D721Med (cell line): ENCODE measurements at places on chromosomes 12 and 14.

GRCh38 chr12:97452230-97452629 lies 10.4 kb upstream of the RMST start:
- no peak for DNase-seq

- DNase-seq: no peak
Measured at GRCh38 chr12:30774599-30774998, 19.8 kb upstream of the CAPRIN2 start.

- no peak for DNase-seq
Measured at GRCh38 chr12:47980197-47980596, 16.8 kb downstream of the TMEM106C start.

- DNase-seq: no peak
Measured at GRCh38 chr14:90301668-90302090, 30.1 kb downstream of the NRDE2 start.

DNA sequence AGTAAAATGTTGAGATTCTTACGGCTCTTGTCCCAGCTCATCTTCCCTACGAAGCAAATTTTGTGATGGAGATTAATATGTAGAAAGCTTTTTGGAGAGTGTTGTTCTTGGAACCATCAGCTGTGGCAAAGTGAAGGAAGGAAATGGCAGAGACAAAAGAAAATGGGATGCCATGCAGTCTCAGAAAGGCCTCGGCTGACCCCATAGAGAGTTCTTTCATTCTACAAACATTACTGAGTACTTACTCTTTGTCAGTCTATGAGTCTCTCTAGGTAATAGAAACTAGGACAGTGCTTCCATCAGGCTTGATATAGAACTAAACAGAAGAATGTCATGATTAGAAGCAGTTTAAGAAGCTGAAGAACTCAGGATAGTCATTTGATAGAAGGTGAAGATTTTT lies 134.1 kb downstream of the PLEKHA5 start:
- no peak for DNase-seq

DNA sequence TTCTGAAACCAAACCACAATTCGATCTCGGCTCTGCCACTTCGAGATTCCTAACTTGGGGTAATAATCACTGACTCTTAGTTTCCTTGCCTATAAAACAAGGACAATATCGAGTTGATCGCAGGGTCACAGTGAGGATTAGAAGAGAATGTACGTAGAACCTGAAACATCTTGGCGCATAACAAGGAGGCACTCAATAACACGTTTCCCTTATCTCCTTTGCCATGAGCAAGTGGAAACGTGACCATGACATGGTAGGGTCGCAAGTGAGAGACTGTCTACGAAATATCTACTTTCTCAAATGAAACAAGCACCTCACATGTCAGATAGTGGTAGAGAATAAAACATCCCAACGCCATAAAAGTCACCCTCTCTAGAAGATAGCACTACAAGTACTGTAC lies 2.3 kb downstream of the DICER1 start:
- DNase-seq: no peak

GRCh38 chr14:54803396-54803795 lies 99.2 kb downstream of the GCH1 start:
- no peak for DNase-seq

GRCh38 chr14:104827177-104828055 lies 26.5 kb downstream of the ZBTB42 start:
- DNase-seq: peak; percentile 71

- DNase-seq: no peak
Measured at GRCh38 chr12:120362516-120363273, 6.3 kb downstream of the MSI1 start.

- DNase-seq: no peak
Measured at GRCh38 chr12:30965613-30965985, 39.1 kb downstream of the TSPAN11 start.

DNA sequence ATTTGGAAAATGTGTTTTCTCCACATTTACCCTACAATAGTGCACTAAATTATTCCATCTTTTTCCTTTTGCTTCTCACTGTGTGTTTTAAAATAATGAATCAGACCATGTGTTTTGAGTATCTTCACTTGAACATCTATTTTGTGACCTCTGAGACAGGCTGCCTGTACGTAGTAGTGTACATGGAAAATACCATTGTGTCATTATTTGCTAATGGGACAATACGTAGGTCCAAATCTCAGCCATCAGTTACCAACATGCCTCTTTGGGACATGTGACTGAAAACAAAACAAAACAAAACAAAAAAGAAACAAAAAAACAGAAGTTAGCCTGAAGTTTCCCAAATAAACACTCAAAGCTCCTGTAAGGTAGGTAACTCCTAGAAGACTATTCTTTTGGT lies 7.1 kb upstream of the MYF6 start:
- no peak for DNase-seq

GRCh38 chr12:114684098-114684869 lies at the start of gene TBX3:
TBX3 (minus strand) TSS chr12:114684175; CDS start chr12:114683200, 975 bp downstream.
- DNase-seq: peak; percentile 39

GRCh38 chr14:103880348-103881267 lies 33.2 kb upstream of the PPP1R13B start:
- no peak for DNase-seq

GRCh38 chr14:89302396-89302950 lies 114.6 kb downstream of the FOXN3 start:
- DNase-seq: no peak

DNA sequence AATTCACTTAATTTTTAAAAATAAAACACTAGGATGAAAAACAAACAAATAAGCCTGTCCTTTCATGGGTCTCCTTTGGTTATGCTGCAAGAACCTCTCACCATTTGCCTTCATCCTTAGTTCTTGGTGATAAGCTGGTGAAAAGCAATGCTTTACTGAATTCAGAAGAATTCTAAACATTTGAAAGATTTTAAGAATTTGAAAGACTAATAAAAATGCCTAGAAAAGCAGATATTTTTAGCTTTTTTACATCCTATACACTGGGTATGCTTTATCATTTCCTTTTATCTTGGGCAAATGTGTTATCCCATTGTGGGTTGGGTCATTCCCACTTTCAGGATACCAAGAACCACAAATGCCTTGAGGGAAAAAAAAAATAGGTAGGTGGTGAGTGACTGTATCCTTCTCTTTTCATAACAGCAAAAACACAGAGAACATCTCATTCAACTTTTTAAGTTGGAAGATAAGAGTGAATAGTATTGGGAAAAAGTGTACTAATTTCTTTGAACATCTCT lies 197.1 kb upstream of the ABCD2 start:
- DNase-seq: no peak

DNA sequence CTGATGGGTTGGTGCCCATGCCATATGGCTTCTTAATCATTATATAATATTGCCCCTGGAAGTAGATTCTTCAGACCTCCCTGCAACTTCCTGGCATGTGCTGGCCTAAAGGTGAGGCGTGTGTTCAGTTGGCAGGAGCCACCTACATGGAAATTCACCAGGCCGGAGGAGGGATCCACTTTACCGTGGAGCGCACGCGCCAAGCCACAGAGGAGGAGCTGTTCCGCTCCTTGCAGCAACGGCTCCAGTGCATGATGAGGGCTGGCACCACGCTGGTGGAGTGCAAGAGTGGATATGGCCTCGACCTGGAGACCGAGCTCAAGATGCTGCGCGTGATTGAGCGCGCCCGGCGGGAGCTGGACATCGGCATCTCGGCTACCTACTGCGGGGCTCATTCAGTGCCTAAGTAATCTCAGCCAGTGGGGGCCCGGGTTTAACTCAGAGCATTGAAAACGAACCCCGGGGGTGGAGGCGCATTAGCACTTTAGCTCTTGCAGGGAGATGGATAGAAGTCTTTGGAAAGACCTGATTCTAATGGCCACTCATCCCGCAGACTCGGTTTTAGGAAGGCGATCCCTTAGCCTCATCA lies 13.5 kb downstream of the AMDHD1 start:
- no peak for DNase-seq

- DNase-seq: no peak
Measured at GRCh38 chr12:17358835-17359234, 731.2 kb downstream of the RERGL start.

- no peak for DNase-seq
Measured at GRCh38 chr12:43210485-43211192, 341.4 kb downstream of the ADAMTS20 start.

DNA sequence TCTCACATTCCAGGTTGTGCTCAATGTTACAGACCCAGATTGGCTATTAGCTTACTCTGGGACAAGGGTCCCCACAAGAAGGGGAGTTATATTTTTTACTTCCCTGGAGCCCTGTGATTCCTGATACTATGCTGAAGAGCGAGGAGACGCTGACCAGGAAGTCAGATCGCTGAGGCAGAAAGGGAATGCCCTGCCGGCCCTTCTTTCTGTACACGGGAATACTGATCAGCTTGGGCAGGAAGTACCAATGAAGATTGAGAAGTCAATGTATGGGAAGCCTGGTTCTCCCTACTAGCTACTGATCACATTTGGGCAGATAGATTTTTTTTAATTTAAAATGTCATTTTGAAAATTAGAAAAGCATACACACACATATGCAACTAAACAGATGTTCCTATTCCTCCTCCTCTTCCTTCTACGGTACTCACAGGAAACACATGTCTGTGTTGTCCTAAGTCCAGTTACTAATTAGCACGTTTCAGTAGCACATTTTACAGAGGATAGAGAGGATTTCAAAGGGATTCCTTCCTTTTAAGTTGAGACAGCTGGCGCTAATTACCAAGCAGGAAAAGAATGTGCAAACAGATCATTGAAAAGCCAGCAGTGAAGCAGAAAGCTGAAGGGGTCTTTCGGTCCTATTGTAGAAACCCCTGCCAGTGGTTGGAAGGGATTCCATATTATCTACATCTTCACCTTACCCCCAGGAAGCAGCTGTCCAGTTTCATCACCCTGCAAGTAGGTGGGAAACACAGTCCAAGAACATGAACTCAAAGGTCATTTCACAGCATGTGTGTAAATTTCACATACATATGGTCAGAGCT lies 292.4 kb downstream of the DUSP6 start:
- DNase-seq: no peak

DNA sequence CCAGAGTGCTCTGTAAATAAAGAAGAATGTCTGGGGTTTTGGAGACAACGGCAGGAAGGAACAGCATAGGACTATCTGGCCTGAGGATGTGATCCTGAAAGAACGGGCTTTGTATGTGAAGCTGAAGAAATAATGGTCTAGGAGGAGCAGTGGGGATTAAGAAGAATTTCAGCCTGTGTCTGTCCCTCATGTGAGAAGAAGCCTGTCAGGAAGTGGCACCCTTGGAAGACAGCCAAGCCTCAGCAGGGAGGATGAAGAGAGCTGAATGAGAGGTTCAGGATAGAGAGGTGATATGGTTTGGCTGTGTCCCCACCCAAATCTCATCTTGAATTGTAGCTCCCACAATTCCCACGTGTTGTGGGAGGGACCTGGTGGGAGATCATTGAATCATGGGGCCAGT lies 56.9 kb upstream of the TCL1A start:
- no peak for DNase-seq

- DNase-seq: no peak
Measured at GRCh38 chr12:90943255-90943654, 11.7 kb downstream of the CCER1 start.
